Jurkat, Clone E6-1 (cell line): ENCODE measurements at places on chromosomes 5 and 9.

GRCh38 chr9:136238342-136238732, 7.3 kb downstream of the QSOX2 start:
- no peak for DNase-seq

- DNase-seq = no peak
Observed at GRCh38 chr5:110040178-110040577, 350.5 kb downstream of the MAN2A1 start.

DNA sequence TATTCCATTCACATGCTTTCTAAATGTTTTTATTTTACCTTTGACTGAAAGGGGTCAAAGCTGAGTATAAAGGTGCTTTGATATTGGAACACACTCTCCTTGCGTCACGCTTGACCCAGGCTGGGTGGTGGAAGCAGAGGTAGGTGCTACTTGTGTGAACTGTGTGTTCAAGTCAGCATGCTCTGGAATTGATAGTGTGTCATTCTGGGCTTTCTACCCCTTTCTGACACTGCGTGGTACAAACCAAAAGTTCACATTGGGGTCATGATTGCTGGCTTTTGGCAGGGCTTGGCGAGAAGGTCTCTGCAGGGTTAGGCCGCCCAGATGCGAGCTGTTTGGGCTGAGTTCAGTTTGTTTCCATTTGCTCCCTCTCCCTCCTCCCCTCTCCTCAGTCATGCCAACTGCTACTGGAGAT, 131.8 kb downstream of the ADAMTSL1 start:
- no peak for DNase-seq

DNA sequence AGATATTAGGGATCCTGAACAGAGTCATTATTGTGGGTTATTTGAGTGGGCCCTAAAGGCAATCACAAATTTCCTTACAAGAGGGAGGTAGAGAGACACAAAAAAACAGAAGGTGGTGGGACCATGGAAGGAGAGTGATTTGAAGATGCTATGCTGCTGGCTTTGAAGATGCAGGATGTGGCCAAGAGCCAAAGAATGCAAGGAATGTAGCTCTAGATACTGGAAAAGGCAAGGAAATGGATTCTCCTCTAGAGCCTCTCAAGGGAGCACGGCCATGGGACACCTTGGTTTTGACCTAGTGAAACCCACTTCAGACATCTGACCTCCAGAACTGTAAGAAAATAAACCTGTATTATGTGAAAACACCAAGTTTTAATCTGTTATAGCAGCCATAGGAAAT, 53.8 kb downstream of the TTC39B start:
- DNase-seq = no peak

DNA sequence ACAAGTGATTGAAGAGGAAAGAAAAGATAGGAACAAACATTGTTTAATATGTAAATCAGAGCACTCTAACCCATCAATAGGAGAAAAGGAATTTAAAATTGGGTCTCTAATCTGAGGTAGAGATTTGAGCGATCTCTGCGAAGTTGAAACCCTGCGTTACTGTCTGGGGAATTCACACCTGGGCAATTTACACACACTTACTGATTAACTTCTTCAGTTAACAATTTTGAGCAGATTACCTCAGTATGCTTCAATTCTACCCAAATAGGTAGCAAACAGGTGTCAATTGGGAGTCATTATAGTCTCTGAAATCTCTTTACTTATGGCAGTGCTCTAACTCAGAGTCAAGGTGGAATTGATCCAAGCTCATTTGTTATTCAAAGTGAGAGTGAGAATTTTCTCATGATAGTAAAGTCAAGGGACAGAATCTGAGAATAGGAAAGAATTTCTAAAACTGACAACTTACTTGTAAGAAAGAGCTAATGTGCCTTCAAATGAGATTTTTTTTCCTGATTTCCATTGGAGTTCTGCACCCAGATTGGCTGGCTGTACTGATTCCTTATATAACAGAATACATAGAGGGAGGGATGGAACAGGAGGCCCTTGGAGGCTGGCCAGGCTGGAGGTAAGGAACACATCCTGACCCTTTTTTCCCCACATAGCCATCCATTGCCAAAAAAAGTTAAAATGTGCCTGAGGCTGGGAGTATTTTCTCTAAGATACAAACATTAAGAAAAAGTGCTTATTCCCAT, 27.1 kb upstream of the IFNA14 start:
- DNase-seq = no peak

- DNase-seq = no peak
Observed at GRCh38 chr5:51389577-51390463, 6.6 kb downstream of the ISL1 start.

DNA sequence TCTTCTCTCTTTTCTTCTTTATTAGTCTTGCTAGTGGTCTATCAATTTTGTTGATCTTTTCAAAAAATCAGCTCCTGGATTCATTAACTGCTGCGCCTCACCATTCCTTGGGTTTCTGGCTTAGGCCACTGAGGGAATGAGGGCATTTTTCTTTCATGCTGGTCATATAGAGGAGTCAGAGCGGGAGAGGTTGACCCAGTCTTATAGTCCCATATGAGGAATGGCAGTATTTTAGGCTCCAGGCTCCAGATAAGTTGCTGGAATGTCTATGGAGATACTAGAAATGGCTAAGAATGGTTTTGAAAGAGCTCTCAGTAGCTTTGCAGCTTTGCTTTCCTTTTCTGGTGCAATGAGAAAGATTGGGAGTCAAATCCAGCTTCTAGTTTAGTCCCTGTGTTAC, 58.2 kb downstream of the GALNT10 start:
- no peak for DNase-seq

DNA sequence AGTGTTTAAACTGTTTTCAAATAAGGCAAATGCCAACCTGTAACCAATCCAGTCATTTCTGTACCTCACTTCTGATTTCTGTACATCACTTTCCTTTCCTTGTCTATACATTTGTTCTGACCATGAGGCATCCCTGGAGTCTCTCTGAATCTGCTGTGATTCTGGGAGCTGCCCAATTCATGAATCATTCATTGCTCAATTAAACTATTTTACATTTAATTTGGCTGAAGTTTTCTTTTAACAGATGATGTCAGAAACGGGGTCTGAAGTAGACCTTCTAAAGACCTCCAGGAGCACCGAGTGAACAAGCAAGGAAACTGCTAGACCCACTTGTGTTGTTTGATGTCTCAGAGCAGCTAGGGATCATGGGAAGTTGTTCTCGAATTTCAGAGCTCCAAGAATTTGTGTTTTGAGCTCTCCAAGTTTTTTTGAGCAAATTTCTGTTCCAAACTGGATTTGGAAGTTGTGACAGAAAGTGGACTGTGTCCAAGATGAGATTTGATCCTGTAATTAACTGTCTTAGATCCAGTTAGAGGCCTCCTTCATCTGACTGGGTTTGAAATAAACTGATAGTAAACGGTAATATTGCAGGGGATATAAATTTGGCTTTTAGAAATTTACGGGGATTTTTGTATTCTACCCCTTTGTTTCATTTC, 490.8 kb upstream of the ST8SIA4 start:
- no peak for DNase-seq

DNA sequence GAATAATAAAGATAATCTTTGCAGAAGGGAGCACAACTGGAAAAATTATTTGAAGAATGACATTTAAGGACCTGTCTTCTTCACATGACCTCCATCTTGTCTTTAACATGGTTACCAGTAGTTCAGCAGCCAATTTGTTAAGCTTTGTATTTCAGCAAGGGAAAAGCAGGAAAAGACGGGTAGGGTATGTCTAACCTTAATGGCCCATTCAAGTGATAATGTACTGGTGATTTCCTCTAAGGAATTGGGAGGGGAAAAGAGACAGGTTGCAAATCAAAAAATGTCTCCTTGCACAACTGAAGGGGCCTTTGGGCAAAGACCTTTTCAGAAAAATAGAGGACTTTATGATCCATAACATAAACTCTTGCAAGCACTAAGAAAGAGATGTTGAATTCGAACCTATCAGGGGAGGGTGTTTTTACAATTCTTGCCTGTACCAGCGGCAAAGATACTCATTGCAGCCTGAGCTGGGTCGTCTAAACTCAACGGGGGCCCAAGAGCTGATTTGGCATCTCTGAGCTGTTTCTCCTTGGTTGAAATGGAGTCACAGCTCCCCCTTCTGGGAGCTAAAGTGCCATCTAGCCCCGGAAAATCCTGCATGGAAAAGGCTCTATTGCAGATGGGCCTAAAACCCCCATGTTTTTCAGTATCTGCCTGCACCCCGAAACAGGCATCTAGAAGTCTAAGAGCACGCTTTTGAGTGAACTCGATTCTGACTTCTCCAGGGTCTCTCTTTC, 3.8 kb downstream of the BRINP1 start:
- peak; percentile 10 for DNase-seq

DNA sequence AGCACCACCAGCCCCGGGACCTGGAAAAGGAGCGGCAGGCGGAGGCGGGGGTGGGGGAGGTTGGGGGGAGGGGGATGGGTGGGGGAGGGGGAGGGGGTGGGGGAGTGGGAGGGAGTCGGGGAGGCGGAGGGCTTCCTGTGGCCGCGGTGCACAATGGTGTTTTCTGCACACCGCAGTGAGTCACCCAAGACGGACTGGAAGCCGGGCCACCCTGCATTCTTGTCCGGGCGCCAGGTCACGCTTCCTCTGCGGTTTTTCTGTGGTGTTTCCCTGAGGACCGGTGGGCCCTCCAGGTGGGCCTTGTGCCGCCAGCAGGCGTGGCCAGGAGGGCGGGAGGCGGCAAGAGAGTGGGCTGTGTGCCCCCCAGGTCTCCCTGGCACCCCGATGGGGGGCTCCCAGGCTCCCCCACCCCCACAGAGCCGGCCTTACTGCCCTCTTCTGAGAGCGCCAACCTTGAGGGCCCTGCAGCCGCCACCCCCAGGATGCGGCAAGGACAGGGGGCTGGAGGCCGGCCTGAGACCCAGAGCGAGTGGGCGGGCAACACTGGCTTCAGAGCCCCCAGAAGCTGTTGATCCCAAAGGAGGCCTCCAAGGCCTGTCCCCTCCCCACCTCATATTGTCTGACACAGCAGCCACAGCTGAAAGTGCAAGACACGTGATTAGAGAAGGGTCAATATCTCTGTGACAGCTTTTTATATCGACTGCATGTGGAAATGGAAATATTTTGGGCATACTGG, 11.1 kb downstream of the EXD3 start:
- no peak for DNase-seq

GRCh38 chr5:136749016-136749415, 383.7 kb upstream of the TRPC7 start:
- DNase-seq = no peak

- DNase-seq = no peak
Observed at GRCh38 chr5:1380011-1380817, 35.3 kb upstream of the CLPTM1L start.

DNA sequence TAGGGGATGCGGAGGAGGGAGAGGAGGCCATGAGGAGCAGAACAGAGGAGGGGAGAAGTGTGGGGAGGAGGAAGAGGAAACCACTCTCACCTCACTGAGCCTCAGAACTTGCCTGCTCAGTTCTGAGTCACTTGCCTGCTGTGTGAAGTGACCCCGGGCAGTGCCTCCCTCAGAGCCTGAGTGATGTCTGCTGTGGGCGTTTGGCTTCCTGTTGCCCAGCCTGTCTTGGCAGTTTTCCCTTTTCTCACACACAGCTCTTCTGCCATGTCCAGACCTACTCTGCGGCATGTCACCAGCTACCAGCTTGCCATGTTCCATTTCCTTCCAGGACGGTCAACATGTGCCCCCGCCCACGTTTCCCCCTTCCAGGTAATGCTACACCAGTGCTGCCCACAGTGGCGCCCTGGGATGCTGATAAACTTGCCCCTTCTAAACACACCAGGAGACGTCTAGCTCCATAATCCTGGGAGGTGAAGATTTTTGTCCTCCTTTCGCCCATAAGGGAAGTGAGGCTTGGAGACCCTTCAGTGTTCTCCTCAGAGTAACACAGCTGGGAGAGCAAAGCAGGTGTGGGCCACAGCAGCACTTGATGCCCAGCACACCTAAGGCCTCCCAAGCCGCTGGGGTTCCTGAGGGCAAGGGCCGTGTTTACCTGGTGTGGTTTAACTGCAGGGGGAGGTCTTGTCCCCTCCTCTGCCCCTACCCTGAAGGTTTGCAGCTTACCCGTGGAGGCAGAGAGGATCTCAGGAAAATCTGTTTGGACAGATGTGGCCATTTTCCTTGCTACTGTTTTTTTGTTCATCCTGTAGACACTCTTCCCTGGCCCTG, 63.8 kb upstream of the RNF130 start:
- DNase-seq = no peak

DNA sequence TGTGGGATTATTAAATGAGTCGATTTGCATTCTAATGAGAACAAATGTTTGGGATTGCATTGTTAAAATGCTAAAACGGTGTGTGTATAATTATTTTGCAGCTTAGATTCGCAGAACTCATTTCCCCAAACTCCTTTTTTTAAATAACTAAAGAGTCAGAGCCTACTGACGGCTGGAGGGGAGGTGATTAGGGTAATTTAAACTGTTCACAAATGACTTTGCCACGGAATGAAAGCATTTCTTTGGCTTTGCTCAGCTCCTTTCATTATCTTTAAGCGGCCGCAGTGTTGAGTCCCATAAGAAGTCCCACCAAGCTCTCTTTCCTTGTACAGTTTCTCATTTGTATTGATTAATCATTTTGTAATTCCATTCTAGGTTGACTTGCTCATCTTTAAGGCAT, 1632.8 kb downstream of the MAT2B start:
- DNase-seq = no peak

DNA sequence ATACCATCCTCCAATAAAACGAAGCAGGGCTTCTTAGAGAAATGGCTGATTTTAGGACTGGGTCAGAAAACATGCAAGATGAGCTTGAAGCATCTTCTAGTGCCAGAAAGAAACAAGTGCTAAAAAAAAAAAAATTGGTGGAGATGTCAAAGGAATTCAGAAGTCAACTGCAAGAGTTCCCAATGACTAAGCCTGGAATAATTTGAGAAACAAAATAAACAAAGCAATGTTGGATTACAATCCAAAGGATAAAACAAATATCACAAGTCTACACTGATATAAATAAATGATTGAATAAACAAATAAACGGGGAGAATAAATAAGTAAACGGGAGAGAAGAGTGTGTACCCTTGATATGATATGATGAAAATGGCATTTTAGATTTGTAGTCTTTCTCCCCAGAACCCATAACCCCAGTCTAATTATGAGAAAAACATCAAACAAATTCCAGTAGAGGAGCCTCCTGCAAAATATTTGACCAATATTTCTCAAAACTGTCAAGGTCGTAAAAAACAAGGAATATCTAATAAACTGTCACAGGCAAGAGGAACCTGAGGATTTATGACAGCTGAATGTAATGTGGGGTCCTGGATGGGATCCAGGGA, 63.5 kb upstream of the CCL21 start:
- no peak for DNase-seq

DNA sequence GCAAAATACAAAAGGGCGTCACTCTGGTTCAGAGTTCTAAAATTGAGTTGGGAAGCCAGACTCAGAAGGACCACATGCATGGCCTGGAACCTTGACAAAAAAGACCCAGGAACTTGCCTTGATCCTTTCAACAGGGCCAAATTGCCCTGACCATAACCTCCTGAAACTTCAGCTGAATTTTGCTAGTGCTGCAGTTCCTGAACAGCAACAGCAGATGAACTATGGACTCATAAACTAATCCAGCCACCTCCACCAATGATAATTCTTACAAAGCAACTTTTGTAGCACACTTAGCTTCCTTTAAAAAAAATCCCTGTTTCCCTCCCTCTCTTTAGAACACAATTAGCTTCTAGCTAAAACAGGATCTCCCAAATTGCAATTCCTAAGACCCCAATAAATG, 155.9 kb downstream of the MAT2B start:
- DNase-seq = no peak

GRCh38 chr9:100083448-100084127, 15.2 kb downstream of the ERP44 start:
- no peak for DNase-seq
